Astrocyte of the spinal cord (primary cell): ENCODE measurements at places on chromosomes 2 and 18.
A peak's percentile ranks its signal among the peaks of the same experiment; 100 is the strongest.

GRCh38 chr2:10036095-10036884 lies 7.1 kb upstream of the KLF11 start:
- peak; percentile 59 for DNase-seq

DNA sequence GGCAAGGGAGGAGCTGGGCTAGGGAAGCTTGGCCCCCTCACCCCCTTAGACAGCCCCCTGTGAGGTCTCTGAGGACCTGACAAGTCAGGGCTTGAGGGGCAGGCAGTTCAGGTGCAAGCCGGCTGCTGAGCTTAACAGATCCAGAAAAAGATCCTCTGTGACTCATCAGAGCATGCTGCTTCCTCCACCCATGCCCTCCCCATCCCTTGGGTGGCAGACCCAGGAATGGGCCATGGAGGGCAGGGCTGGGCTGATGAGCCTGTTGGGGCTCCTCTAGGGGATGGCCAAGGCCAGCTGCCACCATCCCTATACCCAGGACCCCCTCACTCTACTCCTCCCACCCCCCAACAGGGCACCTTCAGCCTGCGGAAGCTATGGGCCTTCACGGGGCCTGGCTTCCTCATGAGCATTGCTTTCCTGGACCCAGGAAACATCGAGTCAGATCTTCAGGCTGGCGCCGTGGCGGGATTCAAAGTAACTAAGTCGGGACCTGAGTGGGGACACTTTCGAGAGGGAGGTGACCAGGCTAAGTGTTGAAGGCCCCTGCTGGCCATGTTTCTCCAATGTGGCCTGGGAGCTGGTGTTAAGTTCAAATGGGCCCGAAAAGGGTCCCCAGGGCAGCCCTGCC lies 1.9 kb downstream of the SLC11A1 start:
- no peak for DNase-seq

DNA sequence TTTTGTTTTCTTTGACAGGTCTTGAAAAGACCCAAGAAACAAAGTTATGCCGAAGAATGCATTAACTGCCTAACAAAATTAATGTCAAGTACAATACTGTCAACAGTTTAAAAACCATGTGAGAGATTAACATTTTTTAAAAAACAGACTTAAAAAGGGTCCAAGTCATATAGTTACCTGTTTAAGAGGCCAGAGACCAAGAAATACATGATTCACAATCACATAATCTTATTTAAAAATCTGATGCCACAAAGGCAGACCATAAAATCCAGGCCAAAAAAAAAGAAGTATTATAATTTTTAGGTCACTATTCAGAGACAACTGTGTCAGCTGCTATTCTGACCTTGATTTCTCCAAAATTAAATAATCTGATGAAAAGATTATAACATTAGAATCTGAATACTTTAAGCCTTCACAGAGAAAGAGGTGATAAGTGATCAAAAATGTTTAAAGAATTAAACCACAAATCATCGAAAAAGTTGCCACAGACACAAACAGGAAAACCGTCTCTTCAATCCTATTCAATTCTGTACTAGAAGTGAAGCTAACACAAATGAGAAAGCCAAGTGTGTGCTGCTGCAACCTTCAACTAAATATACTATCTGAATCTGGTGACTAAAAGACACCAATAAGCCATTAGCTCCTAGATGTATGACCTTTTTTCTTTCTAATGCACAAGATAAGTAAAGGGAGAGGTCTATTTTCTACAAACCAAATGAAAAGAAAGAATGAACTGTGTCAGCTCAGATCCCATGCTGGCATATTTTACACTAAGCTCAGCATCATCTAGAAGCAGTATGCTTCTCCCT lies 286.0 kb downstream of the ZEB2 start:
- DNase-seq: no peak

GRCh38 chr2:144515099-144515695 lies 4.7 kb downstream of the ZEB2 start:
- peak; percentile 72 for DNase-seq

DNA sequence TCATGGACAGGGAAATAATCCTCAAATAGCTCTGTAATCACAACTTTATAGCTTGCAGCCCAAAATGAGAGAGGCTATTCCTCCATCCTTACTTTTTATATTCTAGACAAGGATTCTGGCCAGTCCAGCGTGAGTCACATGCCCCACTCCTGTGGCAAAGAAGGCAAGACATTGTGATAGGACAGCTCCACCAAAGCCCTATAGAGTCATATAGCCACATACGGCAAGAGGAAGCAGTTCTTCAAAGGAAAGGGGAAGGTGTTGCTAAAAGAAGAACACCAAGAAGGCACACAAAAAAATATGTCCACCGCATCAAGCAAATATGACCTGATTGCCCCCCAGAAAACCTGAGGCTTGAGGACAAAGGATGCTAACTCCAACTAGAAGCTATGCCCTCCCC lies 3.4 kb upstream of the GFPT1 start:
- DNase-seq: no peak

GRCh38 chr2:110877031-110877827 lies 144.9 kb downstream of the ACOXL start:
- no peak for DNase-seq

GRCh38 chr2:52526735-52527134 lies 1240.9 kb upstream of the CHAC2 start:
- no peak for DNase-seq

GRCh38 chr2:174749793-174750192 lies 14.5 kb downstream of the CHRNA1 start:
- no peak for DNase-seq

- DNase-seq: no peak
Measured at GRCh38 chr2:72932045-72932740, 14.9 kb downstream of the EMX1 start.

DNA sequence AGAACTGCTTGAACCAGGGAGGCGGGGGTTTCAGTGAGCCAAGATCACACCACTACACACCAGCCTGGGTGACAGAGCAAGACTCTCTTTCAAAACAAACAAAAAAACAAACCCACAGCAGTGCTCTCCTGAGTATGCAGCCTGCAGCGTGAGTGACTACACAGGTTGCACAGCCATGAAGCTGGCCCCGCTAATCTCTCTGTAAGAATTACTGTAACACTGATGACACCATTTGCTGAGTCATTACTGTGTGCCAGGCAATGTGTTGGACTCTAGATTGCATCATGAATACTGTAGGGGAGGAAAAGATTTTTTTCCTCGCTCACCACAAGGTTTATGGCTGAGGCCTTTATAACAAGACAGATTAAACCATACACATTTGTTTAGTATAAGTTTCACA lies 118.6 kb upstream of the ATP8B1 start:
- peak; percentile 16 for DNase-seq

DNA sequence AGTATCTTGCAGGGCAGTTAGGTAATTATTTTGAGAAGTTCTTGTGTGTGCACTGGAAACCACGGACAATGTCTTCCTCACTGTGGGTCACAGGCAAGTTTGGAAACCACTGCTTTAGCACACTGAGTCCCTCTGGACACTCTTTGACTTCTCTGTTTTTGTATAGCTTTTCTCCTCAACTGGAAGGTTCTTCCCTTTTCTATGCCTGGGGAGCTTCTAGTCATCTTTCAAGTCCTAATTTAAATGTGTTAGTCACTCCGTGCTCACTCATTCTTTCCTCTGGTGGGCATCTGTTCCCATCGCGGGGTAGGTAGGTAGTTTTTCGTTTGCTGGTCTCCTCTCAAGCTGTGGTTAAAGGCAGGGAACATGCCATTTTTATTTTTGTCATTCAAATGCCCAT lies 32.1 kb downstream of the E2F6 start:
- DNase-seq: no peak

- DNase-seq: no peak
Measured at GRCh38 chr18:57128220-57128932, 18.5 kb upstream of the BOD1L2 start.

GRCh38 chr18:13112982-13113381 lies 105.6 kb upstream of the LDLRAD4 start:
- peak; percentile 53 for DNase-seq

GRCh38 chr2:189466656-189467055 lies 25.4 kb downstream of the WDR75 start:
- DNase-seq: peak; percentile 15

GRCh38 chr2:31386648-31387047 lies 27.9 kb downstream of the XDH start:
- no peak for DNase-seq

DNA sequence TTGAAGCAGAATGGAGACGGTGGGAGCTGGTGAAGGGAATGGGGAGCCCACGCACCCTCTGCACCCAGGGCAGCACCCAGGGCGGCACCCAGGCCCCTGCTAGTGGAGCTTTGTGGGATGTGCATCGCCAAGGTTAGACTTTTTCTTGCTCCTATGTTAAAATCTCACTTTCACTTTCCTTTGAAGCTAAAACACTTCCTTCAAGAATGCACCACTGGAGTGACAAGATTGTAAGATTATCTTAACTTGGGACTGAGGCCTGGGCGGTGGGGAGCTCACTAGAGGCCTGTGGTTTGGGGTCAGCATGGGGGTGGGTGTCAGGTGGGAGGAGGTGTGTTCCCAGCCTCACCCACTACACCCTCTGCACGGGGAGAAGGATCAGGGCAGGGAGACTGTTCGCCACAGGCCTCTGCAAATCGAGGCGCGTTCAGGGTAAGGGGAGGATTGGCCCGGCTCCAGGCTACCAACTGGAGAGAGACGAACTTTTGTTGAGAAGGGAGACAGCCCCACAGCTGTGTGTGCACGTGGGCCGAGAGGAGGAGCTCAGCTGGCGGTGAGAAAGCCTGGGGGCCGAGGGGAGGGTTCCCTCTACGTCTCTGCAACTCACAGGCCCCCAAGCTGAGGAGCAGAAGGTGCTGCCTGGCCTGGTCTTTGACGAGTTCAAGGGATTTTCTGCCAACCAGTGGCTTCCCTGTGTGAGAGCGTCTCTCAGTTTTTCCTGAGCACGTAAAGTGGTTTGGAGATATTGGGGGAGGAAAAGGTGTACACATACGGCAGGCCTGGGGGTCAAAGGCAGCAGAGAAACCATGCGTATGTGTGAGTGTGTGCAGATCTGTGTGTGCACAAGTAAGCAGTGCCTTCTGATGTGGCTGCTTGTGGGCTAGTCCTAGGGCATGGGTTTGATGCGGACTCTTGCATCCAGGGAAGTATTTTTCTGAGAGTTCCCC lies 147.7 kb downstream of the KLHL29 start:
- DNase-seq: no peak

- no peak for DNase-seq
Measured at GRCh38 chr2:232683368-232683767, 13.8 kb upstream of the GIGYF2 start.

- DNase-seq: peak; percentile 68
Measured at GRCh38 chr2:225670111-225670974, 270.8 kb downstream of the NYAP2 start.

- DNase-seq: peak; percentile 84
Measured at GRCh38 chr2:42917425-42917927, 125.1 kb upstream of the HAAO start.

GRCh38 chr2:174952607-174953006 lies 52.6 kb downstream of the CHN1 start:
- peak; percentile 31 for DNase-seq

DNA sequence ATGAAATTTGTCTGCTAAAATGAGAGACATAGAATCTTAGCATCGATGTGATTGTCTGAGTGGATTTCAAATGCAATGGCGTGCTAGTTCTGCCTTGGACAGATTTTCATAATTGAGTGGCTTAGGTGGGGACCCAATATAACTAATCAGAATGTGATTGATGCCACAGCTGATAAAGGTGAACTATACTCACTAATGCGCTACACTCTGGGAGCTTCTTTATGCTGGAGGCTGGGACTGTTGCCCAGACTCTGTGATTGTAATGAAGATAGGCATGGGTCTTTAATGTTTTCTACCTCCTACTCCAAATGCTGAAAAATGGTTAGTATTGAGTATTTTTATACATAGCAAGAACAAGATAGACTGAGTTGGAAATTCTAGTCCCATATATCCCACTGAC lies 339.5 kb upstream of the SLC39A10 start:
- DNase-seq: no peak

- DNase-seq: no peak
Measured at GRCh38 chr2:26683583-26683982, 8.9 kb upstream of the KCNK3 start.

GRCh38 chr2:9327873-9328352 lies 95.4 kb downstream of the ITGB1BP1 start:
- no peak for DNase-seq

DNA sequence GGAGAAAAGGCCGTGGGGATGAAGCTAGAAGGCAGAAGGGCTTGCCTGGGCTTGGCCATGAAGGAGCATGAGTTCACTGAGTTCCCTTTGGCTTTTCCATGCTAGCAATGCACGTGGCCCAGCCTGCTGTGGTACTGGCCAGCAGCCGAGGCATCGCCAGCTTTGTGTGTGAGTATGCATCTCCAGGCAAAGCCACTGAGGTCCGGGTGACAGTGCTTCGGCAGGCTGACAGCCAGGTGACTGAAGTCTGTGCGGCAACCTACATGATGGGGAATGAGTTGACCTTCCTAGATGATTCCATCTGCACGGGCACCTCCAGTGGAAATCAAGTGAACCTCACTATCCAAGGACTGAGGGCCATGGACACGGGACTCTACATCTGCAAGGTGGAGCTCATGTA lies 2.9 kb downstream of the CTLA4 start:
- DNase-seq: no peak

DNA sequence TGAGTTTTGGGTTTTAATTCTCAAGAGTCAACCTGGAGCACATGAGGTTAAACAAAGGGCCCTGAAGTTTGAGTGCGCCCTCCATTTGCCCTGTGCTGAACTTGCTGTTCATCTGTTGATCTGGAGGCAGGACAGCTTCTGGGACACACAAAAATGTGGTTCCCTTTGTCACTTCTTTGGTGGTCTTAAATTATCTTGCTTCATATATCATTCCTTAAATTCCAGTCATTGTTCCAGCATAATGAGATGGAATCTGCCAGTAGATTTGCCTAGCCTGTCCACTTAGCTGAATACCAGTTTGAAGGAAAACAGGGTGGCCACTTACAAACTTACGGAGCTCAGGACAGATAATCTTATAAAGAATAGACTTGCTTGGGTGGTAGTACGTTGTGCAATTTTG lies 916 bp downstream of the CETN1 start:
- DNase-seq: no peak

DNA sequence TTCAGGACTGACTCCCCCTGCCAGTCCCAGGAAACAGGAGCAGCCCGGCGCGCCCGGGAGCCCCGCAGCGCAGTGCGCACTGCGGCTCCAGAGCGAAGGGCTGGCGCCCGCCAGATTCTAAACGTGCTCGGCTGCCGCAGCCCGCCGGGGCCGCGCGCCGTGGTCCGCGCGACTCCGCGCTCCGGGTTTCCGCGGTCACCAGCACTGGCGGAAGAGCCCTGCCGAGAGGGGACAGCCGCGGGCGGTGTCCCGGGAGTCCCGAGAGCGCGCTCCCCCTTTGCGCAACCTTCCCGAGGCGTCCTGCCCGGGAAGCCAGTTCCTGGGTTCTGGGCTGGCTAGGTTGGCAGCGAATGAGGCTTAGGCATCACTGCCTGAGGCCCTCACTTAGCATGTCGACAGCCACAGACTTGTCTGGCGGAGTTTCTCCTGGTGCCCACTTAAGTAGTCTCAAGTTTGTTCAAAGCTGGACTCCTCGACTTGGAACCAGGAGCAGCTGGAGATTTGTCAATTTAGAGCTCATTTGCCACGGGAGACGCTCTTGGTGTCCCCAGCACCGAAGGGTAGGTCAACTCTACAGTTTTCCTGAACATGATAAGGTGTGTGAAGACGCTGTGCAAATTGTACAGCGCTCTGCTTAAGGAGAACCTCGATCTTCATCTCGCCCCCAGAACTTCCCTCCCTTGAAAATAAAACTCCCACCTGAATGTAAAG lies 1.5 kb upstream of the VSNL1 start:
- DNase-seq: peak; percentile 80
